NCI-H1048 (cell line): ENCODE measurements at places on chromosomes 16 and 17.
A peak's percentile ranks its signal among the peaks of the same experiment; 100 is the strongest.

DNA sequence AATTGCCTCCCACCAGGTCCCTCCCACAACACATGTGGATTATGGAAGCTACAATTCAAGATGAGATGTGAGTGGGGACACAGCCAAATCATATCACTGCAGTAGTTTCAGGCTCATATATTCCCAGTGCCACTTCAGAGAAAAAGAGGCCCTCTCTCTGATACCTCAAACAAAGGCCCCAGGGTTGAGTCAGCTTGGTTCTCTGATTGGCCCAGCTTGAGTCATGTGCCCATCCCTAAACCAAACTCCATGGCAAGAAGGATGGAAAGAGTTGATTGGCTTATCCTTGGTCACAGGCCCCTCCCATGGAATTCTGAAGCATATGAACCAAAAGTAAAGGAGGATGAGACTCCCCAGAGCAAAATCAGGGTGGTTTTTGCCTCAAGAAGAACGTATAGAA, 75.9 kb upstream of the IRX6 start:
- no peak for DNase-seq

GRCh38 chr17:45435481-45435880, 2.8 kb upstream of the ARHGAP27 start:
- DNase-seq, result no peak

GRCh38 chr16:84787263-84787622, 32.5 kb upstream of the CRISPLD2 start:
- DNase-seq, result no peak

DNA sequence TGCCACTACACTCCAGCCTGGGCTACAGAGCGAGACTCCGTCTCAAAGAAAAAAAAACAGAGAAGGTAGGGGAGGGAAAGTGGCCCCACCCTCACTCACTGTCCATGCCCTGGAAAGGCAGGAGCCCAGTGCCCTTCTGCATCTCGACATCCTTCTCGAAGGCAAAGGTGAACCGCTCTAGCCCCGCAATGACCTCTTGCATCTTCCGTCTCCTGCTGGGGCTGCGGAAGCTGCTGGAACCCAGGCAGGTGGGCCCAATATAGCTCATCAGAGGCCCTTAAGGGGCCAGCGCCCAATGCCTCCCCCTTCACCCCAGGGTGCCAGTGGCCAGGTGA, at the start of gene CPSF4L:
Gene CPSF4L, minus strand, starts transcription at position 264 of the 335 bp plus-strand sequence. Its CDS starts 62 bp downstream, at position 202.
- DNase-seq, result no peak

DNA sequence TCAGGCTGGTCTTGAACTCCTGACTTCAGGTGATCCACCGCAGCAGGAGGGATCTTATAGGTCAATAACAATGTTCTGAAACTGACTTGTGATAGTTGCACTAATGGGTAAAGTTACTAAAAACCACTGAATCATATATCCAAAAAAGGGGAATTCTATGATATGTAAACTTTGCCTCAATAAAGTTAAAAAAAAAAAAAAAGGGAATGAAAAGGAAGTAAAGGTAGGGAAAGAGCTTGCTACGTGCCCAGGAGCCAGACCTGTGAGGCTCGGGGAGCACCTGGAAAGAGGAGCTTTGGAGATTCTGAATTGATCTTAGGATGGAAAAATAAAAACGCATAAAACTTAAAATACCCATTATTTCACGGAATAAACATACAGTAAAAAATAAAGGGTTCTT, 20.8 kb upstream of the TRAP1 start:
- DNase-seq, result no peak

DNA sequence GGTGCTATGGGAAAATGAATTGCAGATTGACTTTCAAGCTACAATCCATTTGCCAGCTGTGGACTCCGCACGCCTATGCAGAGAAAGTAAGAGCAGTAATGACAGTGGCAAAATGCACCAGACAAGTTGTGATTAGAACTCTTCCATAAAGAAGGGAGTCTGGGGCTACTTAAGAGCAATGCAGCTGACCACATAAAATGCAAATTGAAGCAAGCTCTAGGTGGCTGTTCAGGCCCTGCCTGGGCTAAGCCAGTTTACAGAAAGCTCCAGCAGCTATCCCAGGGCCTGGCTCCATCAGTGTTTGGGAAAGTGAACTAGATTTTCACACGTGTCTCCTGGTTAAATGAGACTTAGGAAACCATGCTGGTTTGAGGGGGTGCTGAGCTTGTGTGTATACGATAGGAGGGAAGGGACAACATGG, 2.2 kb upstream of the MAP2K6 start:
- DNase-seq, result no peak

DNA sequence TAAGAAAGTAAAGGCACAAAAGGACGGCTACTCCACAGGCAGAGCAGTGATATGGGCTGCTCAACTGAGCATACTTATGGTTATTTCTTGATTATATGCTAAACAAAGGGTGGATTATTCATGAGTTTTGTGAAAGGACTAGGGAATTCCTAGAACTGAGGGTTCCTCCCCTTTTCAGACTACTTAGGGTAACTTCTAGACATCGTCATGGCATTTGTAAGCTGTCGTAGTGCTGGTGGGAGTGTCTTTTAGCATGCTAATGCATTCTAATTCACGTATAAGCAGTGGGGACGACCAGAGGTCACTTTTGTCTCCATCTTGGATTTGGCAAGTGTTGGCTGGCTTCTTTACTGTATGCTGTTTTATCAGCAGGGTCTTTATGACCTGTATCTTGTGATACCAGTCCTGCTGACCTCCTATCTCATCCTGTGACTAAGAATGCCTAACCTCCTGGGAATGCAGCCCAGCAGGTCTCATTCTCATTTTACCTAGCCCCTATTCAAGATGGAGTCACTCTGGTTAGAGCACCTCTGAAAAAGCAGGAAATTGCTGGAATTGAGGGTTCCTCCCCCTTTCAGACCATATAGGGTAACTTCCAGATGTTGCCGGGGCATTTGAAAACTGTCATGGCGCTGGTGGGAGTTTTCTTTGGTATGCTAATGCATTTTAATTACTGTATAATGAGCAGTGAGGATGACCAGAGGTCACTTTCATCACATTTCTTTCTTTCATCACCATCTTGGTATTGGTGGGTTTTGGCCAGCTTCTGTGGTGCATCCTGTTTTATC, 388.5 kb downstream of the XYLT1 start:
- no peak for DNase-seq

GRCh38 chr17:78924481-78925151, 571 bp downstream of the TIMP2 start:
- DNase-seq, result no peak

- DNase-seq, result no peak
Measured at GRCh38 chr17:82281076-82281475, 7.6 kb upstream of the CSNK1D start.

DNA sequence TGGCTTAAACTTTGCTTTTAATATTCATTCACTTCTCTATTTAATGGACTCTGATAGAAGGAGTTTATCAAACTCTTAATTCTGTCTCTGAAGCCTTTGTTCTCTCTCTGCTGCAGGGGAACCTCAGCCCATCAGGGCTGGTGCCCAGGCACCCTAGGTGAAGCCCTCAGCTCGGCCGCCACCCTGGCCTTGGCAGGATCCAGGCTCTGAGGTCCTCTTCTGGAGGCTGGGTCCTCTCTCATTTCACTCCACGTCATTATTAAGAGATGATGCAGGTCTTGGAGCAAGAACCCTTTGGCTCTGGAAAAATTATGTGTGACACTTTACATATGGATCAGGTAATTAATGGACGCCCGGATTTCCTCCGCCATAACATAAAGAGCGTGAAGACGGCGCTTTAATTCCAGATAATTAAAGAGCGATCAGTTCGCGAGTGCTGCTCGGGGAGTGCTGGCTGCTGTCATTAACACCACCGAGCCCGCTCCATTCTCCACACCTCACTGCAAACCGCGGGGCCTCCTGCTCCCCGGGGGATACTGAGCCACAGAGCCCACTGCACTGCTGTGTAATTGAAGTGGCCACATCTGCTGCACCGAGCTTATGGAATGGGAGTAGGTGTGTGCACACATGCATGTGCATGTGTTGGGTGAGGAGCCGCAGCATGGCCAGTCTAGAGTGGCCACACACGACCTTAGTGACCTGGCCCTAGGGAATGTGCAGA, 259.4 kb upstream of the TNRC6C start:
- no peak for DNase-seq

DNA sequence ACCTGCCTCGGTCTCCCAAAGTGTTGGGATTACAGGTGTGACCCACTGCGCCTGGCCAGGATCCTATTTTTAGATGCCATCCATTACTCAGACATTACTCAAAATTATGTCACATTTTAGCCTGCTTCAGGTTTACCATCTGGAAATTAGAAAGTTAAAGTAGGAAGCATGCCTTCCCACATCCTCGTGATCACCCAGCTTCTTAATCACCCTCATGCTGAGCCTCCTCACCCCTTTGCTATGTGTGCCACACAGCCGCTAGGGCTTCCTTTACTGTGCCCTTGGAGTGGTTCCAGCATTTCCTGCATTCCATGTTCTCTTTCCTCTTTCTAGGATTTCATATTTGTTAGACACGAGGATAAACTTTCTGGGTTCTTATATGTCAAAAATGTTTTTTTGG, 9.3 kb downstream of the ADORA2B start:
- DNase-seq, result no peak

DNA sequence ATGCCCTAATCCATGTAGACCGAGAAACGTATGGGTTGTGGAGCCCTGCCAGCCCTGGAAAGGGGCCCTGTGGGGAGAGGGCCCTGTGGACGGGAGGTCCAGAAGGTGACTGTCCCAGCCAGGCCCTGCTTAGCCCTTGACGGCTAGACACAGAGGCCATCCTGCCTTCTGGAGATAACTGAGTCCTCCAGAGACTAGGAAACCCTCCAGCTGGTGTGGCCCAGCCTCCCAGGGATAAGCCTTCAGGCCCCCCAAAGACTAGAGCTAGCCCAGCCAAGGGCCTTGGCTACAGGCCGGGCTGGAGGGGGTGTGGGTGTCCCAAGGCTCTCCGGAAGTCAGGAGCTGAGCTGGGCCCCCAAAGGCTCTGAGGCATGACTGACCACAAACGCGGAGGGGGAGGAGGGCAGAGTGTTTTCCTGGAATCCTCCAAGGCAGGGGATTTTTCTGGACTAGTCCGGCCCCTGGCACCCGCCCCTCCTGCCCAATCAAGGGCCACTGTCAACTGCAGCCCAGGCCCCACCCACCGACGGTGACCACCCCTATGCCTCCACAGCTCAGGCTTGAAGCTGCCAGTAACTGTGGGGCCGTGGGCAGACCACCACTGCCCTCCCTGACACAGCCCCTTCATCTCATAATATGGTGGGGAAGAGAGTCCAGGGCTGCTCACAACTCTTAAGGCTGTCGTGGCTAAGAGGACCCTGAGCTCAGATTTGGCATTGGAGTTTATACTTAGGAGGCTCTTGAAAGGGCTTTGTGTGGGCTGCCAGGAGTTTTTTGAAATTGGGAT, 885 bp upstream of the VASN start:
- no peak for DNase-seq

- DNase-seq, result no peak
Measured at GRCh38 chr17:75842963-75843576, 1.1 kb downstream of the UNC13D start.

GRCh38 chr17:63185420-63185819, 219.4 kb downstream of the TANC2 start:
- no peak for DNase-seq

GRCh38 chr17:68737761-68738443, 136.7 kb upstream of the FAM20A start:
- peak; percentile 48 for DNase-seq

DNA sequence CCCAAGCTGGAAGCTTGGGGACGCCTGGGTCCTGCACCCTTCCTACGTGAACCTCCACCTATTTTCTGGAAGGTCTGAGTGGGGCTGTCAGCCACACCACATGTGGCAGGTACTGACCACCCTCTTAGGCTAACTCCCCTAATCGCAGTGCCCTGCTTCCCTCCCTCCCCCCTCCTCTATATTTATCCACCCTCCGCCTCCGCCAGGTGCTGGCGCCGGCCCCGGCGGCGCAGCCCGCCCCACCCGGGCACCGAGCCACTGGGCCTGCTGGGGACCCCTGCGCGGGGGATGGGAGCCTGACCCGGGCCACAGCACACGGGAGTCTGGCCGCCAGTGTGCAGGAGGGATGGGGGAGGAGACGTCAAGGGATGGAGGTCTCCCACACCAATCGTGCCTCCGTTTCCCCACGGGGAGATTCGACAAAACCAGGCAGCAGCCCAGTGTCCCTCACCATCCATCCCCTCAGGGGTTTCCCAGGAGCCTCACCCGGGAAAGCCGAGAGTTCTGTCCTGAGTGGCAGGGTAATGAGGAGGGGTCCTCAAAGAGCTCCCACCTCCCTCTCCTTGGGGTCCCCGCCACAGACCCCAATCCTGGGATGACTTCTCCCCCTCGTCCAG, 1.3 kb downstream of the PLEKHH3 start:
- DNase-seq, result no peak

DNA sequence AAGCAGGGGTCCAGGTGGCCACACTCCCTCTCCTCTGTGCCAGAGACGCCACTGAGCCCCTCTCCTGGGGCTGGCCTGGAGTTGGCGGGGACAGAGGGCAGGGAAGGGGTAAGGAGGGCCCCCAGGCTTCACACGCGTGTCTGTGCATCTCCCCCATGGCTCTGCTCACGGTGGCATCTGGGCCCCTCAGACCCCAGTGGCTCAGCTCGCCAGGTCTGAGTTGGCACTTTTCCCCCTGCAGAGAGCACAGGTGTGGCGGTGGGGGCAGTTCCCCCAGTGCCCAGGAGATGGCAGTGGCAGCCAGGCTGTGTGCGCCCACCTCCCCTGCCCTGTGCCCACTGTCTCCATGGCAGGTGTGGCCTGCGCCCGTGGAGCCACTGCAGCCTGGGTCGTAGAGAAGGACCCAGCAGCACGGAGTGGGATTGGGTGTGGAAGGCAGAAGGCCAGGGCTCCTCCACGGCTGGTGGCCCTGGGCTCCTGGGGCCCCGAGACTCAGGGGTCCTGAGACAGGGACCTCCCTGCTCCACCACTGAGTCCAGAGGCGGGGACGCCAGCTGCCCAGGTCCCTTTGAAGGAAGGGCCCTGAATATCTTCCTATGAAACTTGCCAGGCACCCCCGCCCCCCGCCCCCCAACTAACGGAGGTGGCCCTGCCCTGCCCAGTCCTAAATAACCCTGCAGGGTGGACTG, 4.3 kb upstream of the APRT start:
- no peak for DNase-seq

GRCh38 chr16:61263400-61263799, 772.8 kb downstream of the CDH8 start:
- no peak for DNase-seq

DNA sequence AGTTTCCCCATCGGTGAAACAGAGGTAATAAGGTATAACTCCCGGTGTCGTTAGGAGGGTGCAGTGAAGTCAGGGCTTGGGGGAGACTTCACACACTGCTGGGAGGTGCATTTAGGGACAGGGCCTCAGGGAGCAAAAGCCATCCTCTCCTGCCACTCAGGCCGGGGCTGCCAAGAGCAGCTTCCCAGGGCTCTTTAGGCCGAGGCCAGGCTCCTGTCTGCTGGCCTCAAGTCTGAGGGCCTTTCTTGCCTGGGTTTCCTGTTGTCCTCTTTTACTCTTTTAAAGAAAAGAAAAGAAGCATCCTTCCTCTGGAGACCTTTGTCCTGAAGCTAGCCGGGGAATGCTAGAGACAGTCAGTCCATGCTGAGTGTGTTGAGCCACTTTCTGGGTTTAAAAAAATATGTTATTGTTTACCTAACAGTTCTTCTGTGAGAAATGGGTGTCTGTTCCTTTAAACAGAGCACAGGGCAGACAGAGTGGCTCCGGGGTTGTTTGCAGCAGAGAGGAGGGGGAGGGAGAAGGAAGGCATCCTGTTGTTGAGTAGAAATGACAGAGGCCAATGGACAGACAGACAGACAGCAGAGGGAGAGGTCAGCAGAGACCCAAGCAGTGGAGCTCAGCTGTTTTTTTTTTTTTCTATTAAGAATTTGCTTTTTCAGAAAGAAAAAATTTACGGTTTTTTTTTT, 79.1 kb downstream of the C17orf67 start:
- no peak for DNase-seq

GRCh38 chr17:8681170-8681949, 50.8 kb upstream of the MYH10 start:
- DNase-seq, result no peak
